ENCODE measurements at places on chromosomes 3 and 15.

DNA sequence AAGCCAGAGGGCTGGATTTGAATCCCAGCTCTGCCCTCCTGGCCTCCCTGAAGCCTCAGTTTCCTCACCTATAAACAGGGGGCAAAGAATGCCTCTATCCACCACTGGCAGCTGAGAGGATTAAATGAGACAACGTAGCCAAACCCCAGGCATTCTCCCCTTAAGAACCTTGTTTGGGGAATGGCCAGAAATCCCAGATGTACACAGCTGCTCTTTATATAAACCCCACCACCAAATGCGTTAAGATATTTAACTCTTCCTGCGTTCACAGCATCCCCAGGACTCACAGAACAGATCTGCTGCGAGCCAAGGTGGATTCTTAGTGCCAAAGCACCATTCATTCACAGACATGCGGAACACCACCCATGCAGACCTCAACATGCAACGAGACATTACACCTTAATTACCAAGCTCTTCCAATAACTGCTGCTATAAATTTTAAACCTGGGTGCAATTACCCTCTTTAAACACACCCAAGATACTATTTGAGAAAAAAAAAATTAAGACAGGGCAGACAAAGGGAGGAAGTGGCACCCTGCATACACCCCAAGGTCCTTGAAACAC, 5.2 kb downstream of the TLE3 start:
- DNase-seq, result peak; percentile 23

DNA sequence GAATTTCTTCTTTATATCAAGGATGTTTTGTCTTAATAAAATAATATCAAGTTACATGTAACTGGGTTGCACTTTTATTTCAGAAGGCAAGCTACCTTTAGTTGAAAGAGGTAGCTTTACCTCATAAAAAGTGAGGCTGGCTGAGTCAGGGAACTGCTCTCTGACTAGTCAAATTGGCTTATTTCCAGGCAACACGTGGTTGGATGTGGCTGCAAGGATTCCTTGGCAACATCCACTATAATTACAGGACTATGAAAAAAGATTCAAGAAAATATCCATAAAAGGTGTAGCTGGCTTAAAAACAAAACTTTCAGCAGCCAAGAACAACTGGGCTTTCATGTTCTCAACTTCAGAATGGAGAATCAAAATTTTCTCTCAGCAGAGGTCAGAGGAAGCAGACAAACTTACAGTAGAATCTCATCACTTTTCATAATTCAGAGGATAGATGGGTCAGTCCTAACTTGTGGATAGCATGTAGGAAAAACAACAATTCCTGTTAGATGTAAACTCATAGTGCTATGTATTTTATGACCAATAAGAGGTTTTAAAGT, 779.1 kb downstream of the MECOM start:
- peak; percentile 95 for DNase-seq

- DNase-seq, result no peak
These were observed 29.7 kb downstream of the ZNF106 start for GRCh38 chr15:42461261-42461660.

DNA sequence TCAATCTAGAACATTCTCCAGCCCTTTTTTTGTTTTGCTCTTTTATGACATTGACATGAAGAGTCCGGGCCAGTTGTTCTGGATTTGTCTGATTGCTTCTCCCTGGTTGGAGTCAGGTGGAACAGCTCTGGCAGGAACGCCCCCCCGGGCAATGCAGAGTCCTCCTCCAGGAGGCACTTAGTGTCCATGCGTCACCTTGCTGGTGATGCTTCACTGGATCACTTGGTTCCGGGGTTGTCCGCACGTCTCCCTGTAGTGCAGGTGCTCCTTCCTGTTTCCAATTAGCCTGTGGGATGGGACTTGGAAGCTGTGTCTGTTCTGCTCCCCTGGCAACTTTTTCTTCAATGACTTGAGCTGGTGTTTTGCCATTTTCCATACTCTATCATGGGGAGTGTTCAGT, 9.8 kb downstream of the CSK start:
- DNase-seq, result no peak

GRCh38 chr3:147934451-147935180, 525.5 kb downstream of the ZIC1 start:
- no peak for DNase-seq

DNA sequence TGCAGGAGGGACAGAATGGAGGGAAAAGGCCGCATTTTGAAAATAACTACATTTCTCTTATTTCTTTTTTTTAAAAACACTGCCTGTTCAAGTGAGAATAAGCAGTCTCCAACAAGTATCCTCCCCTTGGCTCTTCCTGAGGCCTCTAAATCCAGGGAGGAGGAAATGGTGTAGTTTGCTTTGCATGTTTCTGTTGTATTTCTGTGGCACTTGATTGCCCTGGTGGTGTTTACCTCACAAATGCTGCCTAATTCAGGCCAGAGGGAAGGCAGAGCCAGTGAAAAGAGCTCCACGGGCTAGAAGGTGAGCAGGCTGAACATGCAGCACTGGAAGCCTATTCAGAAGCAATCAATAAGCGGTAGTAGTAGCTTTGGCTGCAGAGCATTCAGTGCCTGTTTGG, 149.3 kb upstream of the ATP11B start:
- DNase-seq, result no peak

DNA sequence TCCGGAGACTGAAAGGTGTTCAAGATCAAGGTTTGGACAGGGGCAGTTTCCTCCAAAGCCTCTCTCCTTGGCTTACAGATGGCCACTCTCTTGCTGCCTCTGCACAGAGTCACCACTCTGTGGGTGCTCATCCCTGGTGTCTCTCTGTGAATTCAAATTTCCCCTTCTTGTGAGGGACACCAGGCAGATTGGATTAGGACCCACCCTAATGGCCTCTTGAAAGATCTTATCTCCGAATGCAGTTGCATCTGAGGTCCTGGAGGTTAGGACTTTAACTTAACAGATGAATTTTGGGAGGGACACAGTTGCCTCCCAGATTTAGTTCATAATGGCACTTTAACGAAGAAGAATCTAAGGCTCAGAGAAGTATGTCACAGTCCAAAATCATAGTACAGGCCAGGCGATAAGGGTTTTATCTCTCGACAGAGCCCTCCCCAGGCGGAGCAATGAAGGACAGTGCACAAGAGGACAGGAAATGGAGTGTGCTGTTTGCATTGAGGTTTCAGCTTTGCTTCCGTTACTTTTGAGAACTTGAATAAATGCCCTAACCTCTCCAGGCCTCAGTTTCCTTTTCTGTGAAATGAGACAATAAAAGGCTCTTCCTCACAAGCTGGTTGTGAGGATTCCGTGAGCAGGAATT, 38.9 kb upstream of the KIF23 start:
- DNase-seq, result no peak

- no peak for DNase-seq
These were observed 83.0 kb downstream of the CNTN3 start for GRCh38 chr3:74531491-74531890.

DNA sequence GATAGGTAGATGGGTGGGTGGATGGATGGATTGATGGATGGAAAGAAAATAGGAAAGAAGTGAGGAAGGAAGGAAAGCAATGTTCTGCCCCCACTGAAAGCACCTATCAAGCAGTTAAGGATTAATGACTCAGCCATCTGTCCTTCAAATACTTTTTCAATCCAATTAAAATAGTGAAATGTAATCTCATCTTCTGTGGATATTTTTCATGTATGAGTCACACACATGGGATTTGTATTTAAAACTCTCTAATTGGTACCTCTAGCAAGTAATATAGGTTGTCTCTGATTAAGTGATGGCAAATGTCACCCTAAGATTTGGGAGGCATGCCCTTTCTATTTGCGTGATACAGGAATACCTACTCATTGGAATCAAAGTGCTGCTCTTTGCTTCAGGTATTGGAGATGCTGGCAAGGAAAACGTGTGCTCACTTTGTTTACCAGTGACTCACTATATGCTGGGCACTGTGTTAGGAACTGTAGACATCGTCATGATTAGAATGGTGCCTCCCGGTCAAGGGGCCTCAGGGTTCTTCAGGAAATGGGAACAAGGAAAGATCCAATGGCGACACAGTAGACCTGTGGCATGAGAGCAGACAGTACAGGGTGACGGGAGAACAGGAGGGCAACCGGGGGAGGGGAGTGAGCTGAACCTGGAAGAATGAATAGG, 230.1 kb downstream of the CLSTN2 start:
- peak; percentile 39 for DNase-seq

DNA sequence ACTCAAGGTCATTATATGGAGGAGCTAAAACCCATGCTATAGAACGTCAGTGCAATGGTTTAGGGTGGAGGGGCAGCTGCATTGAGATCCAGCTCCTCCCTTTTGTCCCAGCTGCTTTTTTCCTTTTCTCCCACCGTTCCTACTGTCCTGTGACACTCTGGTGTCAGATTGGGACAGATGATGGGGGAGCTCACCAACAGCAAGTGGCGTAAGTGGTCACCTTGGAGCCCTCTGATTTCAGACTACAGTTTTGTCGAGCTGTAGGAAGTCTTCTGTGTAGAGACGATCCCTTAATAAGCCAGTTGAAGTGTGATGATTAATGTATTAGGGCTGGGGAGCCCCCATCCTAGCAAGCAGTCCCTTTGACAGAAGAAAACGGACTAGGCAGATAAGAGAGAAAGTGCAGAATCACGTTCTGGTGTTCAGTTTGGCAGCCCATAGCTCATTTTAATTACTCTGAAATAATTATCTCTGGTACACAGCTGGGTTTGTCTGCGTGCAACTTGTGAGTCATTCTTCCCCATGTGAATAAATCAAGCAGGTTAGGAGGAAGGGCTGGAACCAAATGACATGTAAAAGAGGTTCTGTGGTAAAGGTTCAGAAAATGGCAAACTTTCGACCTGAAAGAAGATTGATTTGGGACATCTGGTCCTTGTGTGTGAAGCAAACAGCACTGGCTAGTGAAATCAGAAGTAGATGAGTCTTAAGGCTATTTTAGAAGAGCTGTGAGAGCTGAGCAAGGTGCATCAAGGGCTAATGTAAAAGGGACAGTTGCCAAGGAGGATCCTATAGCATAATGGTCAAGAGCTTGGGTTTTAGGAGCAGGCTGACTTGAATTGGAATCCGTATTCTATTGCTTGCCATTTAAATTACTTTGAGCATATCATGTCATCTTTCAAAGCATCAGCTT, 241.4 kb downstream of the EDEM1 start:
- peak; percentile 53 for DNase-seq

- DNase-seq, result no peak
These were observed 99.1 kb downstream of the MESD start for GRCh38 chr15:80890341-80891005.

- DNase-seq, result no peak
These were observed 80.0 kb downstream of the MITF start for GRCh38 chr3:69819282-69819681.

DNA sequence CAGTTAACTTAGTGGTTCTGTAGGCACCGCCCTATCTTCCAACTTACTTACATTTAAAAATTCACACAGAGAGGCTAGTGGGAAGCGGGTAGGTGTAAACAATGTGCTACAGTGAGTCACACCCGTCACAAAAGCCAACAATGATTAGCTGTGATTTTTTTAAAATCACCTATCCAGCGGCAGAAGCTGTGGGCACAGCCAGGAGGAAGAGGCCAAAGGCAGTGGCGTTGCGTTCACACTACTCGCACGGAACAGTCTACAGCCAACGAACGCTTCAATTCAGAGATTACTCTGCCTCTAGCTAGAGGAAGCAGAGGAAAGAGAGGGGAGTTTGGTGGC, 2.5 kb upstream of the NLGN1 start:
- DNase-seq, result no peak

DNA sequence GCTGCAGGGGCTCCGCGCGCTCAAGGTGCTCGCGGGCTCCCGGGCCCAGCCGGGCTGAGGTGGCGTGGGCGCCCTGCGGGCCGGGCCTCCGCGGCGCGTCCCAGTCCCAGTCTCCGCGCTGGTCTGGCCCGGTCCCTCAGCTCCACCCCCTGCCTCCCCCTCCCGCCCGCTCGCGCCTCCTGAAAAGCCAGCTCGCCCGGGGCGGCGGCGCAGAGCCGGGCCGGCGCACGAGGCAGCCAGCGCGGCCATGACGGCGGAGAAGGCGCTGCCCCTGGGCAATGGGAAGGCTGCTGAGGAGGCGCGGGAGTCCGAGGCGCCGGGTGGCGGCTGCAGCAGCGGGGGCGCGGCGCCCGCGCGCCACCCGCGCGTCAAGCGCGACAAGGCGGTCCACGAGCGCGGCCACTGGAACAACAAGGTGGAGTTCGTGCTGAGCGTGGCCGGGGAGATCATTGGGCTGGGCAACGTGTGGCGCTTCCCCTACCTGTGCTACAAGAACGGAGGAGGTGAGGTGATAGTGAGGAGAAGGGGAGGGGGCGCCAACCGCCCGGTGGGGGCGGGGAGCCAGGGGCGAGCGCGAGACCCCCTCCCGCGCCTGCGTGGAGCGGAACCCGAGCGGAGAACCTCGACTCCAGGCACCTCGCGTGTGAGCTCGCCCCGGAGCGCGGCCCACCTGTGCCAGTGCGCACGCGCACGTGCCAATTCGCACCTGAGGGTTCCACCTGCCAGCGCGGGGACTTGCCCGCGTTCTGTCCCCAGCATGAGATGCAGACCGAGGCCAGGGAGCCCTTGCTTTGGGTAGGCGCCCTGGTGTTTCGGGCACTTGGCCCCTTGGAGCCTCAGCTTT, at the start of gene SLC6A11:
TSS of gene SLC6A11 (plus strand) at position 210 of the 844 bp plus-strand sequence. CDS start at position 248, 38 bp downstream.
- DNase-seq, result peak; percentile 43

GRCh38 chr3:106839576-106840280, 537.5 kb upstream of the CCDC54 start:
- peak; percentile 86 for DNase-seq

GRCh38 chr15:63035253-63035652, 7.3 kb upstream of the TPM1 start:
- no peak for DNase-seq

DNA sequence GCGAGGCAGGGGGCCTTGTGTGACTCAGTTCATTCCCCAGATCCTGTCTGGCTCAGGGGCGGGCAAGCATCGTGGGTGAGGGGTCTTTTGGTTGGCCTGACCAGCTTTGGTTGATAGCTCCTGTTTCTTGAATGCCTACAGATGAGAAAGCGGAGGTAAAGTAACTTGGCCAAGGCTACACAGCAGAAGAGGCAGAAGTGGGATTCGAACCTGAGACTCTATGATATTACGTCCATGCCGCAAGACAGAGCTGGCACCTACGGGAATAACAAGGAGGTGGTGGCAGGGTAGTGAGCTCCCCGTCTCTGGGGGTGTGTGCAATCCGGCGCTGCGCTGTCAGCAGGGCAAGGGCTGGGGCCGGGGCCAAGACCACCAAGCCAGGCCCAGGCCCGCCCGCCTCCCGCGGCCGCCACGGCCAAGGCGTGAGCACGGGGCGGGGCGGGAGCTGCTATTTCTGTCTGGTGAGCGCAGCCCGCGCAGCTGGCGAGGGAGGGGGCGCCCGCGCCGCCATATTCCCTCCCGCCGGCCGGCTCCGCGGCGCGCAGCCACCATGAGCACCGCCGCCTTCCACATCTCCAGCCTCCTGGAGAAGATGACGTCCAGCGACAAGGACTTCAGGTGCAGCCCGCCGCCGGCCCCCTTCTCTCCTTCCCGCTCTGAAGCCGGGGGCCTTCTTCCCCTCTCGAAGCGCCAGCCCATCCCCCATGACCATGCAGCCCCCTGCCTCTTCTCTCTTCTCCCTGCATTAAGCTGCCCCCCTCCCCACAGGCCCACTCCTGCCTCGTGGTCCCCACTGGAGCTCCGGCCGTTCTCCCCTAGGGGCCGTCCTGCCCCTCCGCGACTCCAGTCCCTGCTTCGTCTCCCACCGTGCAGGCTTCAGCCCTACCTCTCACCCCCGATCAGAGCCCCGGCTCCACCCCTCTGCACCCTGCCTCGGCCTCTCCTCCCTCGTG, at the start of gene CAND2:
TSS of gene CAND2 (plus strand) at position 510 of the 953 bp plus-strand sequence. CDS start at position 551, 41 bp downstream.
- peak; percentile 80 for DNase-seq

Measured in astrocyte of the hippocampus (primary cell).